K562 (cell line): ENCODE measurements at places on chromosomes 1 and 21.
A peak's percentile ranks its signal among the peaks of the same experiment; 100 is the strongest.

GRCh38 chr1:9037476-9038337, 11.5 kb upstream of the SLC2A7 start:
- DNase-seq = no peak

DNA sequence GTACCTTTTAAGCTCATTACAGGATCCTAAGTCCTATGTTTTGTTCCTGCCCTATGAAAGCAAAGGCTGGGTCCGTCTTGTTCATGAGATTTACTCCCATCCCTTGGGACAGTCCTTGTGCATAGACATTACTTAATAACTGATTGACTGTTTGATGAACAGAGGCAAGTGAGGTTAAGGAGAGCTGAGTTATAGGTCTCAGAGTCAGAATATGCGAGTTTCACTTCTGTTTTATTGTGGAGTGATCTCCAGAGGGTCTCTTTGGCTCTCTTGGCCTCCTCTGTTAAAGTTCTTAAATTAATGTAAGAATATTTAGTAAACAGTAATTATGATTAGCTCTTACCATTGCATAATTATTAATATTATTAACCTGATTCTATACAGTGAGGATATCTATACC, 52.6 kb downstream of the BRINP2 start:
- DNase-seq = no peak

GRCh38 chr21:35920436-35920835, 139.9 kb downstream of the SETD4 start:
- no peak for DNase-seq

DNA sequence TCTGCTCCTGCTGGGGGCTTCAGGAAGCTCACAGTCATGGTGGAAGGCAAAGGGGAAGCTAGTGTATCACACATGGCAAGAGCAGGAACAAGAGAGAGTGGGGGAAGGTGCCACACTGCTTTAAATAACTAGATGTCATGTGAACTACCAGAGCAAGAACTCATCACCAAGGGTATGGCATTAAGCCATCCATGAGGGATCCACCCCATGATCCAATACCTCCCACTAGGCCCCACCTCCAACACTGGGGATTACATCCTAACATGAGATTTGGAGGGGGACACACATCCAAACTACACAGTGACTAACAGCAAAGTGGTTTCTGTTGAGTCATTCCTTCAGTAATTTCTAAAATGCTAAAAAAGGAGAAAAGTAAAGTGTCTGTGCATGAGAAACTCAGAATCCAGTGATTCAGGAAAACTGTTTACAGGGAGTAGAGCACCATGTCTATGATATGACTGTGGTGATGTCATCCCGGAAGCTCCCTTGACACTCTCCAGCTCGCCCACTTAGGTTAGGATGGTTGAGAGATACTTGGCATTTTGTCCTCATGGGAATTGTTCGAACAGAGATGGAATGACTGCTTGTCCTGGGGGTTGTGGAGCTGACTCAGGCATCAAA, 50.3 kb downstream of the CHD1L start:
- no peak for DNase-seq

DNA sequence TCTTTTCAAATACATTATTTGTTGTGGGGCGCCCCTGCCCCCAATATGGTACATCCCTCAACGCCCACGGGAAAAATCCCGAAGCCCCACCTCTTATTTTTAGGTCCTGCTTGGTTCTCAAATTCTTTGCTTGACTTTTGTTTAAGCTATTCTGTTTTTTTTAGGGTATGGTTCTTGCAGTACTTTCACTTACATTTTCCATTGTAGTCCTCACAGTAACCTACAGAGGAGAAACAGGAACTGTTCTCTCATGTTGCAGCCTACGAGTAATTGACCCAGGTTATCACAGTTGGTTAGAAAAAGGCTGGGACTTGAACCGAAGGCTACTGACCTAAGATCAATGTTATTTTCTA, 697 bp upstream of the C21orf91 start:
- no peak for DNase-seq

GRCh38 chr1:227559499-227559898, 3.9 kb upstream of the ZNF678 start:
- no peak for DNase-seq

DNA sequence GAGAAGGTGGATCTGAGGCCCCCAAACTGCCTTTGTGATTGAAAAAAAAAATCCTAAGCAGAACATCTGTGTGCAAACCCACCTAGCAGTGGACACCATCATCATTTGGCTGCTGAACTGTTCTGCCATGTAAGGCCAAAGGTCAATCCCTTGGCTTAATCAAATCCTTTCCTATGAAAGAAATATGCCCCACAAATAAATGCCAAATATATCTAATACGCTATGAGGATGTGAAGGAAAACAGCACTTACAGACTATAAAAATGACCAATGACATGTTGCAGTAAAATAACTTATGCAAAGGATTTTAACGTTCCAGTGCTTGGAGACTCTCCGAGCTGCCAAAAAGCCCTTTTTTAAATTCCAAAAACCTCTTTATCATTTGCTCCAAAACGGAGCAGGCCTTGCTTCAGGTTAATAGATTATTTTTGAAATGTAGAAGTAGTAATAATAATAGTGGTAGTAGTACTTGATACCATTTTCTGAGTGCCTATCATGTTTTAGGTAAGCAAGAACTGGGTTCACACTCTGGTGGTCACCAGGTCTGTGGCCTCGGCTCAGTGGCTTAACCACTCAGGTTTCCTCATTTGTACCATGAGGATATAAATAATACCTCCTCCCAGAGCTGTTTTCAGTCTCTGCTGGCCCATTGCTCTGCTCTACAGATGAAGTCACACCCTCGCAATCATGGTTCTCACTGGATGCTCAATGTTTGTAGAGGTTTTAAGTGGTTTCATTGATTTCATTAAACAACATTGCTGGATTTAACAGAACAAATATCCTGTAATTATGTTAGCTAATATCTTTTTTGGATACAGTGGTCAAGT, 47.9 kb upstream of the EDEM3 start:
- no peak for DNase-seq

DNA sequence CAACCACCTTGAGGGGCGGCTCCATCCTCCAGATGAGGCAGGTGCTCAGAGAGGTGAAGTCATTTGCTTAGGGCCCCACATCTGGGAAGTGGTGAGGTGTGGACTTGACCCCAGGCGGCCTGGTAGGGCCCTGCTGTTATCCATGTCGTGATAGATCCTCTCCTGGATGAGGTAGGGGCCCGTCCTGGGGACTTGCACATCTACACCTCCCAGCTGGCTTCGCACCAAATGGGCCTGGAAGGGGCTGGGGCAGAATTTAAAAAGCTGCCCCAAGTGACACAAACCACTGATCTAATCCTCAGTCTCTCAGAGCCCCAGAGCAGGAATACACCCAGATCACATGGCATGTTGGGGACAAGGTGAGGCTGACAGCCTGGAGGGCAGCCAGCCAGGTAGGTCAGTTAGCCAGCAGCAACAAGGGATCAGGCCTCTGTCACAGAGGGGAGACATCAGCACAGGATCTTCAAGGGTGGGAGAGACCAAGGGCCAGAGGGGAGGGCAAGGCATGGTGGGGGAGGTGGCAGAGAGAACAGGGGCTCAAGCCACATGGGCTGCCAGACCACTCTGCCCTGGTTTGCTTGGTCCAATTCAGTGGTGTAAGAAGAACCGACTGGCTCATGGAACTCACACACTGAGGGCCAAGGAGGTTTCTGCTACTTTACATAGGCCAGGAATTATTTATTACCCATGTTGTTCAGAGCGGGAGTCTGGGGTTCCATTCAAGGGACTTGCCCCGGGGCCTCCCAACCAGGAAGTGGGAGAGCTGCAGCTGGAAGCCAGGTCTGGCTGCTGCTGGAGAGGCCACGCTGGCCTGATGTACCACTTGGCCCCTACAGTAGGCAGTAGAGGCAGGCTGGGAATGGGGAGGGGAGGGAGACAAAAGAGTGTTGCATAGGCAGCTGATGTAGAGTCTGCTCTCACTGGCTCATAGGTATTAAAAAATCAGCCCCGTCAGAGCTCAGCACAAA, 12.1 kb downstream of the LRP8 start:
- DNase-seq = peak; percentile 29

DNA sequence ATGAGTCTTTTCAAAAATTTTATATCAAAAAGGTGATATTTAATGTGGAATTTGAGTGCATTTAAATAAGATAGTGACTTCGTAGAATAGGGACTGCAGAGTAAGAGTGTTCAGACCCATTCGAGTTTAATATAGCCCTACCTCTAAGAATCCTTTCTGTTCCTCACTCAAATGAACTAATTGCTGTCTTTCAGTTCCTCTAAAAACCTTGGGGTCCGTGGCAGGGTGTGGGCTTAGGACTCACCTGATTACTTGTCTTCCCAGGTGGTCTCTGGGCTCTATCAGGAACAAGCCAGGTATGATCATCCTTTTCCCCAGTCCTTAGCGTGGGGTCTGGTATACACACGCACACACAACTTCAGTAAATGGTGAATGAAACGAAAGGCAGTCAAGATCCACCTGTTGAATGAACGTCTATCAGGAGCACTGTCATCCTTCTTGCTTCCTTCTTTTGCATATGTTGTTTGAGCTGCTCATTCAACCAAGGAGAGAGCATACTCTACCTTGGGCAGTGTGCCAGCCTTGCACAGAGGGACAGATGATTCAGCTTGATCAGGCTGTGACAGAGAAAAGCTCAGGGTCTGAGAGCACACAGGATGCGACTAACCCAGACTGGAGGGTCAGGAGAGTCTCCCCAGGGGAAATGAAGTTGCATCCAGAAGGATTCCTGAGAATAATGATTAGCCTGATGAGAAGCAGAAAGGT, 1.2 kb upstream of the RNF11 start:
- DNase-seq = peak; percentile 55

DNA sequence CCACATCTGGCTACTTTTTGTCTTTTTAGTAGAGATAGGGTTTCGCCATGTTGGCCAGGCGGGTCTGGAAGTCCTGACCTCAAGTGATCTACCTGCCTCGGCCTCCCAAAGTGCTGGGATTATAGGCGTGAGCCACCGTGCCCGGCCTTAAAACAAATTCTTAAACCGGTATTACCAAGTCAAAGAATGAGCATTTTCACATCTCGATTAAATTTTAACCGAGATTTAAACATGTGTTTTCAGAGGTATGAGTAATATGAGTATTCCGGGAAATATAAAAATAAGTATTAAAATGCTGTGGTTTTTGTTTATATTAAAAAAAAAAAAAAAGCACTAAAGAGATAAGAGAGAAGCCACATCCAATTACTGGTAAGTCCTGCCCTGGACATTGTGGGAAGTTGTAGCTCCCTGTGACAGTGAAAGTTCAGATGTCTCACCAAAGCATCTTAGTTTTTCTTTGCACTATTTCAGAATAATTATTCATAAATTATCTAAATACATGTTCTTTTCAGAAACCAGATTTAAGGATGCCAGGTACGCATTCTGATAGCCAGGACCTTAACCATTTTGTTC, 24.9 kb downstream of the ZNF281 start:
- no peak for DNase-seq

DNA sequence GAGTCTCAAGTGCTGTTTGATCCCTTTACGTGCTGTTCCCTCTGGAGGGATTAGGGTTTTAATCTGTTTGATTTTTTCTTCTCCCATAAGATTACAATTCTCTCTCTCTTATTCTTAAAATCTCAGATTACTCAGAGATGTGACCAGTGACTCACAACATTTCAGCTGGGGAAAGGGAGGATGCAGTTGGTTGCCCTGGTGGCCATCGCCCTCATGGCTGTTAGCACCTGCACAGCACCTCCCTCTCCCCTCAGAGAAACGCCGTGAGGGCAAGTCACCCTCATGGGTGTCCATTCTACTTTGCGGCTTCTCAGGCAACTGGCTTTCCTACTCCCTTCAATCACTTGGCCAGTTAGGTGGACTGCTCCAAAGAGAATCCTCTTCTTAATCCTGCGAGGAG, 42.4 kb upstream of the KCNA3 start:
- DNase-seq = no peak
